GM10248 (cell line): ENCODE measurements at places on chromosomes 3 and 15.

DNA sequence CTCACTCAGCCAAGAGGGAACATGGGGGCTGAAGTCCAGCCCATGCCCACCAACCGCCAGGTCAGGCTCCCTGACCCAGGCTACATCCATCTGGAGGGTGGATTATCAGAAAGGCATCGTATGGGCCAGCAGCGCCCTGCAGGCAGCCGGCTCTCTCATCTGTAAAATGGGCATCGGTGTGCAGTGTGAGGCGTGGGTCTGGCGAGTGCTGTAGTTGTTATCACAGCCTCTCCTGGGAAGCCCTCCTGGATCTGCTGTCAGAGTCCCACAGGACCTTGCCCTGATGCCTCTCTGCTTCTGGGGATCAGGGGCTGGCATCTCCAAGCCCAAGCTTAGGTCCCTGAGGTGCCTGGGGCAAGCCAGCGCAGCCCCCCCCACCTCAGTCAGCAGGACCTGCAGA, 27.4 kb downstream of the CFAP100 start:
- DNase-seq = no peak

GRCh38 chr3:98730338-98730737, 32.8 kb upstream of the ST3GAL6 start:
- DNase-seq = peak; percentile 72

GRCh38 chr3:86990012-86990733, 776 bp downstream of the VGLL3 start:
- DNase-seq = peak; percentile 14

DNA sequence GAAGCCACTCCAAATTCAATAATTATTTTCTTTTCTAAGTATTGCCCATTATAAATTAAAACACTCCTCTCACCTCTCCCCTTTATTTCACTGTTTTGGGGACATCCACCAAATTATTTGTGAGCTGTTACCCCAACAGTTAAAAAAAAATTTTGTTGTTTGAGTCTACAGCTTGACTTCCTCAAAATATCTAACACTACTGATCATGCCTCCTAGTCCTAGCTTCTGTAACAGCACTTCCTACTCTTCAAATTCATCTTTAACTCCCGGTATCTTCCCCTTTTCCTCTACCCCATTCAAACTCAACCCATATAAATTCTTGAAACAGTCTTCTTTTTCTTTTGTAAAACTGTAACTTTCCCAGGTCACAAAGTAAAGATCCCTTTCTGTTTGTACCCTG, 15.9 kb downstream of the PARL start:
- no peak for DNase-seq
